Germinal center (tissue), 1 donor: ENCODE measurements at places on chromosomes 16 and 17.

DNA sequence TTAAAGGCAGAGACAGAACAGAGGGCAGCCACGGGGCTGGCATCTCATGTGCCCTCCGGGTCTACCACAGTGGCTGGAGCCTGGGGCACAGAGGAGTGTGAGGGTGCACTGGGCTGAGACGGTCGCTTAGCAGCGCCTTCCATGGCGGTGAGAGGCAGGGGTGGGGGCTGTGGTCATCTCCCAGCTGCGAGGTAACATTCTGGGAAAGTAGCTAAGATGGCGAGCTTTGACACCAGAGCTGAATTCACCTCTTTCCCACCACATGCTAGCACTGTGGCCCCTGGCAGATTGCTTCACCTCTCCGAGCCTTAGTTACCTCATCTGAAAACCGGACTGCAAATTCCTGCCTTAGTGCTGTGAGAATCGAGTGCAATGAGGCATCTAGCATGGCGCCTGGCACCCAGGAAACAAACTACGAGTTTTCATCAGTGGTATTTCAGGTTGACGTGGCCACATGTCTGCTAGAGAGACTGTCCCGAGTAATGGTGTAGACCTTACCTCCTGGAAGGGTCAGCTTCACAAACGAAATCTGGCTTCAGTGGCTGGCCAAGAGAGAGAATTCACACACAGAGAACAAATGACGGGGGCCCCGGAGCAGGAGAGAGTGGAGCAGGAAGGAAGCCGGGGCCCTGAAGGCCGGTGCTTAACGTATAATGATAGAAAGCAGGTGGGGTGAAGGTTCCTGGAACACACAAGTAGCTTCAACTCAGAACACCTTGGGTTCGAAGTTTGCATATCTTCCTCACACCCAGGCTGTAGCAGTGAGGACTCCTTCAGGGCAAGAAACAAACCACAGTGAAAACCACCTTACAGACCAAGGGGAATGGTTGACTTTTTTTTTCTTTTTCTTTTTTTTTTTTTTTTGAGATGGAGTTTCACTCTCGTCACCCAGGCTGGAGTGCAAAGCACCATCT, 63.9 kb upstream of the RPH3AL start:
- DNase-seq = peak; percentile 43

DNA sequence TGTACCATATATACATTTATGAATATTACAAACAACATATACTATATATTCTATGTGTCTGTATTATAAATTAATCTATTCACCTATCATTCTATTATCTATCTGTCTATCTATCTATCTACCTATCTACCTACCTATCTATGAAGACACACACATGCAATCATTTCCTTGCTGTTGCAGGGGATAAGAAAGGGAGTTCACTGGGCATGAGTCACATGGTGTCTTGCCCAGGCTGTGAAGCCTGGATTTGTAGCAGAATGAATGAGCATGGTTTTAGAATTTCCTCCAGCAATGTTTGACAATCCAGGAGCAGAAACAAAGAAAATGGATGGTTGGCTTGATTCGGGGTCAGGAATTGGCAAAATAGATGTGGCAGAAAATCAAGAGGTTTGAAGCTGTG, 23.2 kb upstream of the FAM20A start:
- DNase-seq = no peak

GRCh38 chr16:53519417-53520091, 16.5 kb upstream of the AKTIP start:
- DNase-seq = no peak

DNA sequence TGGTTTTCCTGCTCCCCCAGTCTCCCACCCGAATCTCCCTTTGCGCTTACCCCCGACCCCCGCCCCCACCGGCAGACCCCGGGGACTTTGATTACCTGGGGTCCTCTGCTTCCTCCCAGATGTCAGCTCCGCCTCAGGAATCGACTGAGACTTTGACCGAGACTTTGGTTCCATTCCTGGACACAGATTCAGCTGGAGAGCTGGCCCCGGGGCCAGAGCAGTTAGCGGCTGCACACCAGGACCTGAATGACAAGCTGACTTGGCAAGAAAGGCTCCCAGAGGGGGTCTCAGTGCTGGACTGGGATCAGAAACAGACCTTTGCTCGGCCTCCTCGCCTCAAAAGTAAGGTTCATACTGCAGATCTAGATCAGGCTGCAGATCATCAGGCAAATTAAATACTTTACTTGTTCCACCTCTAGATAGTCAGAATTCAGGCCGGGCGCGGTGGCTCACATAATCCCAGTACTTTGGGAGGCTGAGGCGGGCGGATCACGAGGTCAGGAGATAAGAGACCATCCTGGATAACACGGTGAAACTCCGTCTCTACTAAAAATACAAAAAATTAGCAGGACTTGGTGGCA, 60.3 kb upstream of the FBXO47 start:
- DNase-seq = no peak

GRCh38 chr17:44318077-44318892, 6.3 kb downstream of the SLC25A39 start:
- DNase-seq = no peak

DNA sequence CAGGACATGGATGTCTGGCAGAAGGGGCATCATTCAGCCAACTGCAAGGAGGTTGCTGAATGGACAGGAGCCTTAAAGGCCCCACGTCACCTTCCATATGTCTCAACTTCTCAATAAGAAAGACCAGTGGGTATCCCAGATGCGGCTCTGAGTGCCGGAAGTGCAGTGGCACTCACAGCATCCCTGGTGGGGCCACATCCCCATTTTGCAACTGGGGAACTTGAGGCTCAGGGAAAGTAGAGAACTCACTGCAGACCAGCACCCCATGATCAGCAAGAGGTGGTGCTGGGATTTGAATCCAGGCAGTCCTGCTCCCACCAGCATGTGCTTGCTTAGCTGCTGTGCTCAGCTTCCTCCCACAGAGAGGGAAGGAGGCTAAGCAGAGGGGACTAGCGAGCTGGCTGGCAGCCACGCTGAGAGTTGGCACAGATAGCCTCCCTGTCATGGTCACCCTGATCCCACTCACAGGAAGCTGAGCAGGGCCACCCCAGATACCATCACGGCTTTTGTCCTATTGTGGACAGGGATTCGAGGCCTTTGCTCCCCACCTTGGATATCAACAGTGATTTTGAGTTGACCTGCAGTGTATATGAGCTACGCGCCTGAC, 294.2 kb upstream of the FOXF1 start:
- DNase-seq = no peak

DNA sequence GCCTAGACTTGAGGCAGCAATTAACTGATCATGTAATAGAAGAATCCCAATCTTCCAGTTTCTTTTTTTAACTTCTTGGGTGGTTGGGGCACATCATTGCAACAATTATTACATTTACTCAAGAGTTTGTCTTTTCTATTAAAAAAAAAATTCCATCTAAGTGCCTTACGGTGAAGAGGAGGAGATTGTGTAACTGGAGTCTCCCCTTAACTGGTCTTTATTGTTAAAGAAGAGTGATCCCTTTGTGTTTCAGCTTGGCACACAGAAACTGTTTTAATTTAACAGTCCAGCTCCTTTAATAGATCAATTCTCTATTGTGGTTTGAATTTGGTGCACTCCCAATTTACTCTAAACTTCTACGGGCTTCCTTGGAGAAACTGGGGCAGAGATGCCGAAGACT, 75.2 kb downstream of the FTO start:
- no peak for DNase-seq

DNA sequence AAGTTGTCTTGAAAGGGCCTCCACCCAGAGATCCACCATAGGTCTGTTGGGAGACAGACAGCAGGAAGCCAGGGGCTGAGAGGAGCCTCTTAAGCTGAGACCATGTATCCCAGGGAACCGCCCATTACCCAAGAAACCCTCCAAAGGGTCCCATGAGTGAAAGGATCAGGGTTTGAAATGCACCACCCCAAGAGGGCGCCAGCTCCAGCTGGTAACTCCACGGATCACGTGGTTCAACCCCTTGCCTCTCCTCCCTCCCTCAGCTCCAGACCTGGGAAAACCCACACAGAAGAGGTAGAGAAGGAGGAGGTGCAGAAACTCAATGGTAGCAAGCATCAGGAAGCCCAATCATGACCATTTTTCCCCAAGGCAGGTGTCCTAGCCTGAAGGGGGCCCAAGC, 148.7 kb downstream of the AIPL1 start:
- no peak for DNase-seq

DNA sequence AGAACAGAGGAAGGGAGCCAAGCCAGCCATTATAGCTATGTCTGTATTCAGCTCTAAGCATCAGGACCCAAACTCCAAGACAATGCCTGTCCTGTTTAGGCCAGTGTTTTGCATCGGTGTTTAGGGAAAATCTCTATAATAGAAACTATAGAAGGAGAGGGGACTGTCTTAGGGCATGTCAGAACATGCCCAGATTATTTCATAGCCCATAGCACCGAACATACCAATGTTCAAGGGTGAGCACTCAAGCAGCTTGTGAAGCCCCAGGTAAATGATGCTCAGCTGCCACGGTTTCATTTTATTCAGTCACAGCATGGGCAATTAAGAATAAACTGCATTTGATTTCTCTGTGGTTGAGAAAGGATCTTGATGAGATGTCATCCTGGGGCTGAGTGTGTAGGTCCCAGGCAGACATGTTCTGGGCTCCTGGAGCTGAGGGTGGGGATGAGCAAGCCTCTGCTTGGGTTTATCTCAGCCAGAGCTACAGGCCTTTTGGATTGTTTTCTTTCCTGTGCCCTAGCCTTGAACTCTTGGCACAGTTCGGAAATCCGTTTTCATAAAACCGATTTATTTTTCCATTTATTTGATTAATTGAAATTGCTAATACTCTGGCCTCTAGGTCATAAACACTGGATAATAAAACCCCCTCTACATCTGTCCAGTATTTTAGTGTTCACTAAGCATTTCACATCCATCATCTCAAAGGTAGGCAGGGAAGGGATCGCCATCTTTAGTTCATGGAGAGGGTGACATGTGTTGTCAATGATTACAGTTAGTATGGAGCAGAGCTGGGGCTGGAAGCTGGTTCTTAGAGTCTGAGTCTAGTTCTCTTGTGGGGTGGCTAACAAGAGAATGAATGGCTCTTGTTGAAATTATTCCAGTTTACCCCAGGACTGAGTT, 290.7 kb upstream of the ASIC2 start:
- DNase-seq = no peak

GRCh38 chr16:67179421-67180080, 4.2 kb downstream of the MATCAP1 start:
- DNase-seq = no peak

DNA sequence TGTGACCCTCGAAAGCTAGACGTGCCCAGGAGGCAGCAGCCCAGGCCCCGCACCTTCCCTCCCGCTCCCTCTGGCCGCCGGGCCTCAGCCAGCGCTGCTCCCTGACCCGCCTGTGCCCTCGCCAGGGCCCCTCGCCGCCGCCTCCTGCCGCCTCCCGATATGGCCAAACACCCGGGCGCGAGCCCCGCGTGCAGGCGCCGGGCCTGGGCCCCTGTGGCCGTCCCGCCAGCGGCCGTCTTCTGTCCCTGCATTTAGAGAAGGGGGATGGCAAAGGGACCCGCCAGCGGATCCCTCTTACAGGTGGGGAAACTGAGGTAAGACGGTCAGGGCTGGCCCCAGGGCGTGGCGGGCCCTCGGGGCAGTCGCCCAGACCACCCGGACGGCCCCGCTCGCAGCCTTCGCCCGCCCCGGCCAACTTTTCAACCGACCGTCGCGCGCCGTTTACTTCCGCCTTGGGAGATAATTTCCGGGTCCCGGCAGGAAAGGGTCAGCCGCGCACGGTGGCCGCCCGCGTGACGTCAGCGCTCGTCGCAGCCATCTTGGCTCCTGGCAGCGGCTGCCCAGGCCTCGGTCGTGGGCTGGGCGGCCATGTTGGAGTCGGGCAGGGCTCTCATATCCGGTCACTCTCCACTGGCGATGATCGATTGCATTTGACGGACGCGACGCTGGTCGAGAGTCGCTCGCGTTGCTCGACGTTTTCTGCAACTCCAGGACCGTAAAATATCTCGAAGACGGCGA, 7.0 kb upstream of the GNG13 start:
- peak; percentile 89 for DNase-seq

GRCh38 chr17:80997424-80998117, 5.9 kb downstream of the CHMP6 start:
- no peak for DNase-seq

- peak; percentile 79 for DNase-seq
These were observed 9.0 kb downstream of the TMEM98 start for GRCh38 chr17:32936894-32937500.

GRCh38 chr16:47470810-47471209, 9.7 kb downstream of the PHKB start:
- no peak for DNase-seq

- no peak for DNase-seq
These were observed 20.8 kb downstream of the CEP112 start for GRCh38 chr17:66171172-66171571.

GRCh38 chr17:80455336-80455710, 21.1 kb downstream of the NPTX1 start:
- DNase-seq = peak; percentile 66

DNA sequence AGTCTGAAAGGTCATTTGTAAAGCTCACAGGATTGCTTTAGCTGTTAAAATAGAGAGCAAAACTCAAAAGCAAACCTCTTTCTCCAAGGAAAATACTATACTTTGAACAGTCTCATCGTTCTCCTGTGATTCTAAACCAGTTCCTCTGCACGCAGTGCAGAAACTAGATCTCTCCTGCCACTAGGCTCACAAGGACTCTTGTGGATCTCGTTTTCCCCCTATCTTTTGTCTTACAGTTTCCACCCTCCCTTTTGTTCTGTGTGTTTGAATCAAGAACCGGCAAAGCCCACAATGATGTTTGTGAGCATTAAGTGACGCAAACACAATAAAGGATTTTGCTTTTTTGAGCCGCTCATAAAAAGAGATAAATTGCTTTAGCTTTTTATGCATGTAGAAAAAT, 1103.5 kb upstream of the RBFOX1 start:
- no peak for DNase-seq

DNA sequence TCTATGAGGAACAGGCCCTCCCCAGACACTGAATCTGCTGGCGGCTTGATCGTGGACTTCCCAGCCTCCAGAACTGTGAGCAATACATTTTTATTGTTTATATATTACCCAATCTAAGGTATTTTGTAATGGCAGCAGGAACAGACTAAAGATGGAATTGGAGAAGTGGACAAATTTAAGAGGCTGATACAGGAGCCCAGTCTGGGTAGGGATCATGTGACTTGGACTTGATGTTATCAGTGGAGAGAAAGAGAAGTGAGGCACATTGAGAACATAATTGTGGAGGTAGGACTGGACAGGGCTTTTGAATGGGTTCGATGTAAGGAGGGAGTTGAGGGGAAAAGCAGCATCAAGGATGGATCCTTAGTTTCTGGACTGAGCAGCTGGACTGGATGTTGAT, 93.8 kb downstream of the USP31 start:
- no peak for DNase-seq

GRCh38 chr17:5789528-5789927, 205.2 kb upstream of the NLRP1 start:
- no peak for DNase-seq

- DNase-seq = no peak
These were observed 41.5 kb downstream of the C16orf82 start for GRCh38 chr16:27108051-27108770.

GRCh38 chr16:86977076-86977676, 340.0 kb downstream of the C16orf95 start:
- DNase-seq = no peak

DNA sequence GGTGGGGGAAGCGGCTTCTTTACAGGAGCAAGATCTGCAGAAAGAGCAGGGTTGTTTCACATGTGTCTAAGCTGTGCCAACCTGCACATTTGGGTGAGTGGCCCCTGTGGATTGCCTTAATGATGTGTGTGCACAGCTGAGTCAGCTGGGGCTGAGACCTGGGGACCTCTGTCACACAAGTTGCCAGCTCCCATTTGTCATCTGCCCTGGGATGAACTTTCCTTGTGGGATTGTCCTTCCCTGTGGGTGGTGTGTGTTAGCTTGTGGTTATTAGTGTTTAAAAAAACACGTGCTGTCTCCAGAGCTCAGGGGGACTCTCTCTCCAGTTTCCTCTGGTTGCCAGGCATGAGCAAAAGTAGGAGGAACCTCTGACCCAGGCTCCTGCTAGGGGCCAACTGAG, 400.5 kb upstream of the CCL2 start:
- no peak for DNase-seq
